Naive thymus-derived CD4-positive, alpha-beta T cell (primary cell): ENCODE measurements at places on chromosomes 1 and 21. TPM values are rescaled to one million over a fixed set of nuclear protein-coding genes. Genes with fewer than 3 reads are reported as not detected.

GRCh38 chr1:30600258-30600657 is 123.1 kb downstream of the MATN1 start:
- H3K4me1 ChIP-seq, result no peaks in the 10 kb centered on the region
- no peak overlapping the region for H3K27ac ChIP-seq
- H3K36me3 ChIP-seq, result no peaks in the 10 kb centered on the region
- H3K27me3 ChIP-seq, result no peaks in the 10 kb centered on the region
- no peak for DNase-seq
- no peak overlapping the region for H3K4me3 ChIP-seq

DNA sequence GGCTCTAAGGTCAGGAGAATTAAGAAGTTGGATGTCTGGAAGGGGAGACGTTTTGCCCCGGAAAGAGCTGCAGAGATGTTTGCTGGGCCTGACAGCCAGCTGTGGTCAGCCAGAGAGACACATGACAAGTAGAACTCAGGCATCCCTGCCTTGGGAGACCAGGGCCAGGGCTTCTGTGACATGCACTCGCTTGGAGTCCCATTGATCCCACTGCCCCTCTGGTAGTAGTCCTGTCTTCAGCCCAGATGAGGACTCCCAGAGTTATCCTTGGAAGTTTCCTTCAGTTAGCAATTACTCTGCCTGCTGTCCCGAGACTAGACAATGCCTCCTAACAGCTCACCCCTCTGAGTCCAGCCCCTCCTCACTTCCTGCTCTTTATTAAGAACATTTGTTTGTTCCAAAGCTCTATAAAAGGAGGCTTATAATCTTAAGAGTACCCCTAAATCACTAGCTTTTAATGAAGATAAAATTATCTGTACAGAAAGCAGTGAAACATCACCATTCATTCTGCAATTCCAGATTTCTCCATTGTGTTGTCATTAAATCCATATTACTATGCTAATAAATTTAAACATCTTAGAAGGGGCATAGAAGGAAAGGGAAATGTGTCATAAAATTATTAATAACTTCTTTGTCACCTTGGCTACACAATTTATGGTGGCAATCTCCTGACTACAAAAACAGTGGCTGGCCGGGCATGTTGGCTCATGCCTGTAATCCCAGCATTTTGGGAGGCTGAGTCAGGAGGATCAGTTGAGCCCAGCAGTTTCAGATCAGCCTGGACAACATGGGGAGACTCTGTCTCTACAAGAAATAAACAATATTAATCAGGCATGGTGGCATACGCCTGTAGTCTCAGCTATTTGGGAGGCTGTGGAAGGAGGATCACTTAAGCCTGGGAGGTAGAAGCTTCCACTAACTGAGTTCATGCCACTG is 94.2 kb downstream of the KCNK1 start:
- no peaks in the 10 kb centered on the region for H3K36me3 ChIP-seq
- DNase-seq, result no peak
- H3K4me1 ChIP-seq, result no peaks in the 10 kb centered on the region
- H3K27ac ChIP-seq, result no peak overlapping the region
- no peaks in the 10 kb centered on the region for H3K27me3 ChIP-seq

DNA sequence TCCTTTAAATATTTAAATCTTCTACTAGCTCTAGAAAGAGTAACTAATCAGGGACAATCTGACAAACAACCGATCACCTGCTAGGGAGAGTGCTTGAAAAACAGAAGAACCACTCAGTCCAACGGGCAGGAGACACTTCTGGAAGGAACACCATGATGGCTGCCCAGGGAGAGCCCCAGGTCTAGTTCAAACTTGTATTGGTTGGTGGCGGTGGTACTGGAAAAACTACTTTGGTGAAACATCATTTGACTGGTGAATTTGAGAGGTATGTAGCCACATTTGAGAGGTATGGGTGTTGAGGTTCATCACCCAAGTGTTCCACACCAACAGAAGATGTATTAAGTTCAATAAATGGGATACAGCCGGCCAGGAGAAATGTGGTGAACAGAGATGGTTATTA is 4.8 kb upstream of the WDR47 start:
- no peaks in the 10 kb centered on the region for H3K4me1 ChIP-seq
- no peak for DNase-seq
- H3K36me3 ChIP-seq, result no peaks in the 10 kb centered on the region

- no peaks in the 10 kb centered on the region for H3K4me1 ChIP-seq
- H3K27me3 ChIP-seq, result no peaks in the 10 kb centered on the region
- DNase-seq, result no peak
- H3K4me3 ChIP-seq, result no peak overlapping the region
- H3K27ac ChIP-seq, result no peak overlapping the region
Observed at GRCh38 chr1:2334883-2335534, 56.3 kb downstream of the MORN1 start.

GRCh38 chr1:42774928-42775526 is 8.0 kb downstream of the C1orf50 start:
- no peak overlapping the region for H3K4me3 ChIP-seq
- no peak for DNase-seq
- H3K4me1 ChIP-seq, result peaks cover 4% of the 10 kb centered on the region
- H3K36me3 ChIP-seq, result peaks cover 59% of the 10 kb centered on the region
- no peak overlapping the region for H3K27ac ChIP-seq
- no peaks in the 10 kb centered on the region for H3K27me3 ChIP-seq

DNA sequence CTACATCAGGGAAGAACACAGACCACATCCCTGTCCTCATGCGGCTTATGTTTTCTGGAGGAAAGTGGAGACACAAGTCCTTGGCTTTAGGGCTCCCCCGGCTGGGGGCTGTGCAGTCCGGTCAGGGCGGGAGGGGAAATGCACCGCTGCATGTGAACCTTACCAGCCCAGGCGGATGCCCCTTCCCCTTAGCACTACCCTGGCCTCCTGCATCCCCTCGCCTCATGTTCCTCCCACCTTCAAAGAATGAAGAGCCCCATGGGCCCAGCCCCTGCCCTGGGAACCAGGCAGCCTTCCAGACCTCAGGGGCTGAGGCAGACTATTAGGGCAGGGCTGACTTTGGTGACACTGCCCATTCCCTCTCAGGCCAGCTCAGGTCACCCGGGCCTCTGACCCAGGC is 45.5 kb downstream of the TNNT2 start:
- H3K4me1 ChIP-seq, result no peaks in the 10 kb centered on the region
- H3K36me3 ChIP-seq, result no peaks in the 10 kb centered on the region
- DNase-seq, result no peak
- no peak overlapping the region for H3K27ac ChIP-seq

GRCh38 chr1:46960250-46960649 is 19.0 kb upstream of the CYP4A11 start:
- no peaks in the 10 kb centered on the region for H3K27me3 ChIP-seq
- no peaks in the 10 kb centered on the region for H3K36me3 ChIP-seq
- H3K27ac ChIP-seq, result no peak overlapping the region
- H3K4me1 ChIP-seq, result no peaks in the 10 kb centered on the region
- no peak overlapping the region for H3K4me3 ChIP-seq
- DNase-seq, result no peak

DNA sequence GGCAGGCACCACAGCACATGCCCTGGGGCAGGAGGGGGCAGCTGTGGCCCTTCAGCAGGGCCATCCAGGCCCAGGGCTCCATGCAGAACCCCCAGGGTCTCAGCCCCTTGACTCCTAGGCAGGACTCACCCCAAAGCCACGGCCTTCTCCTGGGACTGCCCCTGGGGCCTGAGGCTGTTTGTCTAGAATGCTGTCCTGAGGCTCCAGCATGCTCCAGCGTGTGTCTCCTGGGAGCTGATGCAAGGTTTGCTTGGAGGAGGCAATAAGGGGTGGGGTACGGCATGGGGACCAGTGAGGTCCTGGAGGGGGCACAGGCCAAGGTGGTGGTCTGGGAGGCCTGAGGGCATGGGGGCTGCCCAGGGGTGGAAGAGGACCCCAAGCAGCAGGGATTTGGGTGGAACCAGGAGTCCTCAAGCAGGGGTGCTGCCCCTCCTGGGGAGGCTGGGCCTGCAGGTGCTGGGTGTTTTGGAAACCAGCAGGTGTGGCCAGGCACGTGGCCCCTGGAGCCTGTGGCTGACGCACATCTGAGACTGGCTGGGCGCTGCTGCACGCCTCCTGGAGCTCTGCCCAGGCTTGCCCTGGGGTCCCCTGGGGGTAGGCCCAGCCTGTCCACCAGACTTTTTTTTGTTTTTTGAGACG is 7.8 kb upstream of the CALML6 start:
- no peak overlapping the region for H3K27ac ChIP-seq
- H3K4me3 ChIP-seq, result no peak overlapping the region
- DNase-seq, result no peak
- peaks cover 10% of the 10 kb centered on the region for H3K4me1 ChIP-seq

GRCh38 chr1:19725606-19726005 is 60.9 kb downstream of the HTR6 start:
- H3K36me3 ChIP-seq, result peaks cover 57% of the 10 kb centered on the region
- H3K27ac ChIP-seq, result no peak overlapping the region
- no peaks in the 10 kb centered on the region for H3K27me3 ChIP-seq
- no peak for DNase-seq
- no peaks in the 10 kb centered on the region for H3K4me1 ChIP-seq
- no peak overlapping the region for H3K4me3 ChIP-seq

- no peaks in the 10 kb centered on the region for H3K4me1 ChIP-seq
- no peaks in the 10 kb centered on the region for H3K36me3 ChIP-seq
- H3K27ac ChIP-seq, result no peak overlapping the region
- no peak for DNase-seq
Observed at GRCh38 chr1:165539306-165539705, 4.5 kb upstream of the LRRC52 start.

- H3K27me3 ChIP-seq, result no peaks in the 10 kb centered on the region
- peaks cover 20% of the 10 kb centered on the region for H3K4me1 ChIP-seq
- H3K36me3 ChIP-seq, result no peaks in the 10 kb centered on the region
- DNase-seq, result no peak
- H3K27ac ChIP-seq, result no peak overlapping the region
Observed at GRCh38 chr1:199038156-199038555, 399.3 kb downstream of the PTPRC start.

GRCh38 chr1:205270764-205271163 is 43.0 kb downstream of the TMCC2 start:
- no peaks in the 10 kb centered on the region for H3K27me3 ChIP-seq
- H3K36me3 ChIP-seq, result no peaks in the 10 kb centered on the region

DNA sequence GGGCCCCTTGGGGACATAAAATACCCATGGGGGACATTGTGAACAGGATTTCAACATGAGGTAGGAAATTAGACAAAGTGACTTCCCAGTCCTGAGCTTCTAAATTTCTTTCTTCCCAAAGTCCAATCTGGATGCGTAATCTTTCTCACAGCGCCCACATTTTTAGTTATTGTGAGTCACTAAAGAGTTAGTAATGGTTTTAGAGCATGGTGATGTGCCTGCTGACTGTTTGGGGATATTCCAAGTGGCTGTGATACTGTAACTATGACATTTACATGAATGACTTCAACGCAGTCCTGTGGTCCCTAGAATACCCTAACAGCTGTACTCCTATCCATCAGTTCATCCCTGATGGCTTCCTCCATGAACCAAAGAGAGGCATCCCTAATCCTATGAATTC is 224.0 kb upstream of the COA6 start:
- H3K36me3 ChIP-seq, result no peaks in the 10 kb centered on the region
- H3K4me1 ChIP-seq, result no peaks in the 10 kb centered on the region
- H3K27me3 ChIP-seq, result no peaks in the 10 kb centered on the region
- H3K4me3 ChIP-seq, result no peak overlapping the region
- H3K27ac ChIP-seq, result no peak overlapping the region
- DNase-seq, result no peak

GRCh38 chr1:6658359-6659060 is 33.8 kb downstream of the THAP3 start:
- H3K27ac ChIP-seq, result no peak overlapping the region
- no peaks in the 10 kb centered on the region for H3K36me3 ChIP-seq
- H3K4me3 ChIP-seq, result no peak overlapping the region
- no peaks in the 10 kb centered on the region for H3K27me3 ChIP-seq
- no peaks in the 10 kb centered on the region for H3K4me1 ChIP-seq
- no peak for DNase-seq

DNA sequence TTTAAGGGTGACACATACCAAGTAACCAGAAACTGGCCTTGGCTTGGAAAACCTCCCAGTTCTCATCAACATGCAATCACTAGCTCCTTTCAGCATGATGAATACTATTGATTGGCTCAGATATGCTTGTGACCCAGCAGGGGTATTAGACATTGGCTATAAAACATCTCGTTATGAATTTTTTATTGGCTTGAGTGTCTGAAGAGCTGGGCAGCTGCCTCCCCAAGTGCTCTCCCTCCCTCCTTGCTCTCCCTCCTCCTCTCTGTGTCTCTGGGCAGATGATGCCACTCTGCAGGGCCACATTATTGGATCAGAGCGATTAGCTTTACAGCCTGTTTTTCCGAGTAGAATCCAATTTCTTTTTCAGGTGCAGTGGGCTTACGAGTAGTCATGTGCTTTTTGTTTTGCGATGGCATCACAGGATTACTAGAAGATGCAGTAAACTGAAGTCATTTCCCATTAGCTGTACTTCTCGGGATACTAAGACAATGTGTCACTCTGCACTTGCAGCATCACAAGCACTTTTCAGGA is 79.3 kb upstream of the ATF3 start:
- H3K27ac ChIP-seq, result no peak overlapping the region
- H3K36me3 ChIP-seq, result no peaks in the 10 kb centered on the region
- H3K27me3 ChIP-seq, result no peaks in the 10 kb centered on the region
- no peak overlapping the region for H3K4me3 ChIP-seq

DNA sequence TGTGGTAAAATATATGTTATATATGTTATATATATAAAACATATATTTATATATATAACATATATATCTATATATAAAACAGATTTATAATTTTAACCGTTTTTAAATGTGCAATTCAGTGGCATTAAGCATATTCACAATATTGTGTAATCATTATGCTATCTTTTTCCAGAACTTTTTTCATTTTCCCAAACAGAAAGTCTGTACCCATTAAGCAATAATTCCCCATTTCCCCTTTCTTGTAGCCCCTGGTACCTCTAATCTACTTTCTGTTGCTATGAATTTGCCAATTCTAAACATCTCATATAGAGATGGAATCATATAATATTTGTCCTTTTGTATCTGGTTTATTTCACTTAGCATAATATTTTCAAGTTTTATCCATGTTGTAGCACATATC is 10.7 kb upstream of the ARHGEF11 start:
- H3K4me1 ChIP-seq, result no peaks in the 10 kb centered on the region
- no peaks in the 10 kb centered on the region for H3K36me3 ChIP-seq
- H3K27me3 ChIP-seq, result no peaks in the 10 kb centered on the region
- no peak overlapping the region for H3K4me3 ChIP-seq
- no peak overlapping the region for H3K27ac ChIP-seq

DNA sequence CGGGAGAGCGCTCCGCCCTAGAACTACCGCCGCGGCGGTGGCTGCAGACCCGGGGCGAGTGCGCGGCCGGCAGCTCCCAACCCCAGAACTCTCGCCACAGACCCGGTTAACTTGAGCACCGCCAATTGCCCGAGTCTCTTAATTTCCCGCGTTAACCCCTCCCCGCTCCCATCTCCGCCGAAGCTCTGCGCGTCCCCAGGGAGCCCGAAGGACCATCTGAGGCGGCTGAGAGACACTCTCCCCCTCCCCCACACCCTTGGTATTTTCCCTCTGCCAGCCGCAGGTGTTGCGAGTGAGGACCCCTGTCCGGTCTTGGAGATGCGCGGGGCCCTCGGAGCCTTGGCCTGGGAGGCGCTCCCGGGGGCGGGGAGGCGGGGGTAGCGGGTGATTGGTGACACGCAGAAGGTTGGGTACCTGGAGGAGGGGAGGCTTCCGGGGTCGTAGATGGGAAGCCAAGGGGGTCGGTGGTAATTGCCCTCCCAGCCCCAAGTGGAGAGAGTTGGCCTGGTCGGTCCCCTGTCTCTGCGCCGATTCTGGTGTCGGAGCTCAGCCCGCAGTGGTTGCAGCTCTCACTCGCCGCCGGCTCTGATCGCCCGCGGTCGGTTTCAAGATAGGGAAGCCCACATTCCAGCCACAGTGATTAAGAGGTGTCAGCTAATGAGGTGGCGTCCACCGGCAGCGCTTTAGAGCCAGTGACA is 858 bp upstream of the SUSD4 start:
- no peaks in the 10 kb centered on the region for H3K27me3 ChIP-seq
- H3K36me3 ChIP-seq, result no peaks in the 10 kb centered on the region
- DNase-seq, result no peak

DDR2 gene
- total RNA-seq, result 0.35 TPM

DENND4B gene
- 148 TPM for total RNA-seq

CD1B gene
- total RNA-seq, result 0.27 TPM

OLIG2 gene
- total RNA-seq, result not detected
